Common myeloid progenitor, CD34-positive (primary cell): ENCODE measurements at places on chromosomes 3 and 15.
A peak's percentile ranks its signal among the peaks of the same experiment; 100 is the strongest.

GRCh38 chr3:106376016-106376570 is 507.3 kb upstream of the CBLB start:
- DNase-seq: no peak
- H3K27ac ChIP-seq: no peak overlapping the region
- H3K4me3 ChIP-seq: no peak overlapping the region
- H3K27me3 ChIP-seq: no peaks in the 10 kb centered on the region
- no peaks in the 10 kb centered on the region for H3K4me1 ChIP-seq

GRCh38 chr3:194723846-194724618 is 38.3 kb downstream of the FAM43A start:
- no peak overlapping the region for H3K4me3 ChIP-seq
- no peak for DNase-seq
- peaks cover 4% of the 10 kb centered on the region for H3K4me1 ChIP-seq
- no peaks in the 10 kb centered on the region for H3K36me3 ChIP-seq
- H3K27me3 ChIP-seq: no peaks in the 10 kb centered on the region

DNA sequence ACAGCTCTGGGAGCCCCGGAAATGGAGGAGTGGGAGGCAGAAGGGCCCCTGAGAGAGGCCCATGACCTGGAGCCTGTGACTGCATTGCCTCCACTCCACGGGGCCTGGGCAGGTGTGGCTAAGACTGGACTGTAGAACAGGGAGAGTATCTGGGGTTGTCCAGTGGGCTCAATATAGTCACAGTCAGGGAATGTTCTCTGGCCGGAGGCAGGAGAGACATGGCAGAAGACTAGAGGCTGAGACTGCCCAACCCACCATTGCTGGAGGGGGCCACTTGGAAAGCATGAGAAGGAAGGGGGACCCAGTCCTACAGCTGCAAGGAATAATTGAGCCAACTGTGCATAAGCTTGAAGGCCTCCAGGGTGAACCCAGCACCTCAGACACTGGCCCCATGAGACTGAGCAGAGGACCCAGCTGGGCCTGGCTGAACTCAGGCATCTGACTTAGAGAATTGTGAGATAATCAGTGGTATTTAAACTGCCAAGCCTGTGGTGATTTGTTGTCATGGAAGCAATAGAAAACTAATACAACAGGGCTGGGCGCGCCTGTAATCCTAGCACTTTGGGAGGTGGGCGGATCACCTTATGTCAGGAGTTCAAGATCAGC is 33.1 kb downstream of the NIPA2 start:
- H3K27me3 ChIP-seq: no peaks in the 10 kb centered on the region
- H3K4me1 ChIP-seq: no peaks in the 10 kb centered on the region
- peaks cover 94% of the 10 kb centered on the region for H3K36me3 ChIP-seq

DNA sequence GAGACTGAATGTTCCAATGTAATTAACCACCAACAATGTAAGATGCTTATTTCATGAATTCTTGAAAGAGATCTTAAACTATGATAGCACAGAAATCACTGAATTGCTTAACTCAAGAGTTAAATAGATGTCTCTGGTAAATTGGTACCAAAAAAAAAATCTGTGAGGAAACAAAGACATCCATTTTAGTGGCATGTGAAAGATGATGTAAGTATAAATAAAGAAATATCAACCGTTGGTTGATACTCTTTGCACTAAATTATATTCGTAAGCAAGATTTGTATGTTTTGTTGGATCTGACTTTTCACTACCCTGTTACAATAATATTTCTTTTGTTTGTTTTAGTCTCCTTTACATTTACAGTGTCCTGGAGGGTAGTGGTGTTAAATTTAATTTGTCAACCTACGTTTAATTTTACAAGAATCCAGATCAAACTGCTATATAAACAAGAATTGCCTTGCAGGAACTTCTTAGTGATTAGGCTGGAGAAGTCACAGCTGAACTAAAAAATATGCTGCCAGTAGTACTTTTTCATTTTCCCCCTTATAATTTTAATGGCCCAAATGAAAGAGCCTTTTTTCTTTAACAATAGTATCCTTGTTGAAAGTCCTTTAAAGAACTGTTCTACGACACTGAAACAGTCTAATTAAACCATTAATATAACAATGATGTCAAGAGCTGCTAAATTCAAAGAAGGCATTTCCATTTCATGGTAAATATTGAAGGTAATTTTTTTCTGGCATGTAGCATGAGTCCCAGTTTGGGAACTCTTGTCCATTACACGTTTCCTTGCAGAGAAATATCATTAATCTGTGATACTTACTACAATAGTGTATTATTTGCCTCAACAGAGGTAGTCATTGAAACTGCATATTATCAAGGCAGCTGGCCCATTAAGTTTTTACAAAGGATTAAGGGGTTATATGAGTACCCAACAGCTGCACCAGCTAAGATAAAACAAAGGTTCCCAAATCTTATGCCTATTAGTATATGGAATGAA is 109.6 kb upstream of the PHLDB2 start:
- H3K27ac ChIP-seq: no peak overlapping the region
- no peaks in the 10 kb centered on the region for H3K36me3 ChIP-seq
- H3K4me1 ChIP-seq: no peaks in the 10 kb centered on the region
- no peak for DNase-seq

DNA sequence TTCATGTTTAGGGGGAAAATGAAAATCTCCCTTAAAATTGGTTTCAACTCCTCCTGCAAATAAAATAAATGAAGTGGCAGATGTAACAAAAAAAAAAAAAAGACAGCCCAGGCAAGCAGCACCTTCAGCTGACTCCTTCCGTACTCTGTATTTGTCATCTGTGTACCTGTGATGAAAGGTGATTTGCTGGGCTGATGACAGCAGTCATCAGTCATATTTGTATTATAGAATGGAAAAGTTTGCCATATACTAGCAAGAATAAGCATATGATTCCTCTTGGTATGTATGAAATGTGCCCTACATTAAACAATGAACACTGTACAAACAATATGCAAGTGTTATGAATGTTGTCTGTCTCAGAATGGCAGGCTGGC is 44.1 kb upstream of the WWTR1 start:
- no peak for DNase-seq
- no peak overlapping the region for H3K4me3 ChIP-seq
- no peaks in the 10 kb centered on the region for H3K4me1 ChIP-seq
- H3K27ac ChIP-seq: no peak overlapping the region
- no peaks in the 10 kb centered on the region for H3K36me3 ChIP-seq

DNA sequence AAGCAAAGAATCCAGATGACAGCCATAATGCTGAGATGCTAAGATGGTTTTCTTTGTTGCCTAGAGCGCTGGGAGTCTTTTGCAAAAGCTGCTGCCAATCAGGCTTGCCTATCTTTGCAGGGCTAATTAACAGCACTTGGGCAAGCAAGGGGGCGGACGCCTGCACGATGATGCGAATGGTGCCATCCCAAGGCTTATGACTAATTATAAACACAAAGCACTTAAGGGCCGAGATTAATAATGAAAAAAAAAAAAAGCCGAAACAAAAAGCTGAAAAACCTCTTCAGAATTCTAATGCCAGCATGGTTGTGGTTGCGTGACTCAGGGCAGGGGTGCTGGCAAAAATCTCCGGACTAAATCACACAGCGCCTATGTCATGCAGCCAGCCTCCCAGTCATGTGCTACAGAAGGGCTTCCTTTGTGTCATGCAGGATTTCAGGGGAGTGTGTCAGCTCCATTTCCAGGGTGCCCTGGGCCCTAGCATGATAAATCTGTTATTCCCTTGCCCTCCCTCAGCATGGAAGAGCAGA is 185.0 kb upstream of the ANKRD28 start:
- no peak for DNase-seq
- H3K27me3 ChIP-seq: no peaks in the 10 kb centered on the region
- H3K36me3 ChIP-seq: no peaks in the 10 kb centered on the region
- H3K27ac ChIP-seq: no peak overlapping the region

DNA sequence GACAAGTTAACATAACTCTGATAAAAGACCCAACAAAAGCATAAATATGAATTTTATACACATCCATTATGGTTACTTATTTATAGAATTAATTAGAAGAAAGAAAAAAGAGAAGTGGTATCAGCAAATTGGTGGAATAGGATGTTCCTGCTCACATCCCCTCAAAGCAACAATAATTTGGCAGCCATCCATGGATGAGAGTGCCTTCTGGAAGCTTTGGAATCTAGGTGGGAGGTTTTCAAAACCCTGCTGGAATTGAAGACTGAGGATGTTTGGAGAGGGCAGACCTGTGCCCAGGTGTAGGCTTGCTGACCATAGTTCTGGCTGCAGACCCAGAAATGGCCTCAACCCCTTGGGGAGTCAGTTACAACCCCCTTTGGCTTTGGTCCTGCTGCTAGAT is 91.2 kb downstream of the EDEM1 start:
- H3K27me3 ChIP-seq: no peaks in the 10 kb centered on the region
- H3K4me3 ChIP-seq: no peak overlapping the region
- H3K27ac ChIP-seq: no peak overlapping the region
- H3K36me3 ChIP-seq: no peaks in the 10 kb centered on the region
- H3K4me1 ChIP-seq: no peaks in the 10 kb centered on the region
- no peak for DNase-seq

DNA sequence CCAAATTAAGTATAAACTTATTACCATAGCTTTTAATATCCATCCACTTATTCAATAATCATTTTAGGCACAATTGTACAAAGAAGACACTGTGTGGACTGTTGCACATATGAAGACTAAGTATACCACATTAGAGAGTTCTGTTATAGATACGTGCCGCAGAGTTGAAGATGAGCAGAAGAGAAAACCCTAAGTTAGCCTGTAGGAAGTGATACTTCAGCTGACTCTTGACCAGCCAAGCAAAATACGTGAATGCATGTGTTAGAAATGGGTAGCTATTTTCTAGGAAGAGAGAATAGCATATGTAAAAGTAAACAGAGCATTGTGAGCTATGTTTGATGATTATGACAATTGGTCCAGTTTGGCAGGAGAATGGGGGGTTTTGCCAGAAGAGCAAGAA is 272.0 kb upstream of the ATP11B start:
- DNase-seq: no peak
- no peaks in the 10 kb centered on the region for H3K4me1 ChIP-seq
- H3K4me3 ChIP-seq: no peak overlapping the region
- H3K27me3 ChIP-seq: peaks cover 2% of the 10 kb centered on the region
- no peaks in the 10 kb centered on the region for H3K36me3 ChIP-seq
- no peak overlapping the region for H3K27ac ChIP-seq

DNA sequence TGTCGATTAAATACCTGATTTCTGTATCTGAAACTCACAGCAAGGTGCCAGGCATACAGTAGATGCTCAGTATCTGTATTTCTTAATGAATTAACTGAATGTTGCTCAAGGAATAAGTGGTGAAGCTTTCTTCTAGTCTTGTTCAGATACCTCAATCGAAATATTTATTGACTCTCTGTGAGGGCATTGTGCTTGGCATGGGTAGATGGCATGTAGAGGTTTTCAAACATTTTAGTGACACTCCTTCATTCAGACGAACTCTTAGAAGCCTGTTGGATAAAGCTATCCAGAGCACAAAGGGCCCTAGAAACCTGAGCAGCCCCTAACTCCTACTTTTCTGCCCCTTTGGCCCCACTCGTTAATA is 369 bp upstream of the SNX1 start:
- H3K27ac ChIP-seq: no peak overlapping the region
- H3K4me1 ChIP-seq: peaks cover 64% of the 10 kb centered on the region
- no peaks in the 10 kb centered on the region for H3K36me3 ChIP-seq
- H3K27me3 ChIP-seq: no peaks in the 10 kb centered on the region
- no peak for DNase-seq
- H3K4me3 ChIP-seq: peak overlapping the region; percentile 94

- peak overlapping the region; percentile 76 for H3K4me3 ChIP-seq
- H3K27ac ChIP-seq: no peak overlapping the region
- peak; percentile 54 for DNase-seq
- H3K36me3 ChIP-seq: peaks cover 5% of the 10 kb centered on the region
These were observed 1.1 kb downstream of the ABHD14A start for GRCh38 chr3:51975852-51976549.

DNA sequence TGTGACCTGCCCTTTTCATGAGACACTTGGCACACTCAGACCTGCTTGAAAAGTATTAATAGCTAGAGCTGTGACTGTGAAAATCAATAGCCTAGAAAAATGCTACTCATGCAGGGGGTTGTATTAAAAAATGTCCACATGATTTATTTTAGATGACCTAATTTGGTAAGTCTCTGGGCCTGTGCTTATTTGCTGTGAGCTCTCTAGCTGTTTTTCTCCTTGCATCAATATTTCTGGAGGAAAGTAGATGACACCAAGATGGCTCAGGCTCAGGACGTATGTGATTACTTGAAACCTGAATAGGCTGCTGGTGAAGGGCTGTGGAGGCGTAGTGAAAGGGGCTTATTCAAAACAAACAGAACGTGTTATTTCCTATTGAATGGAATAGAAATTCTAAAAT is 29.5 kb downstream of the KCNAB1 start:
- H3K27me3 ChIP-seq: peaks cover 3% of the 10 kb centered on the region
- DNase-seq: no peak
- no peak overlapping the region for H3K4me3 ChIP-seq
- H3K27ac ChIP-seq: no peak overlapping the region
- H3K4me1 ChIP-seq: peaks cover 9% of the 10 kb centered on the region

GRCh38 chr3:25265284-25265683 is 162.8 kb upstream of the RARB start:
- no peaks in the 10 kb centered on the region for H3K36me3 ChIP-seq
- peaks cover 2% of the 10 kb centered on the region for H3K4me1 ChIP-seq
- no peak for DNase-seq
- no peak overlapping the region for H3K27ac ChIP-seq
- H3K27me3 ChIP-seq: no peaks in the 10 kb centered on the region
- no peak overlapping the region for H3K4me3 ChIP-seq

- H3K27me3 ChIP-seq: no peaks in the 10 kb centered on the region
- H3K36me3 ChIP-seq: no peaks in the 10 kb centered on the region
- no peak overlapping the region for H3K27ac ChIP-seq
- H3K4me1 ChIP-seq: no peaks in the 10 kb centered on the region
- H3K4me3 ChIP-seq: no peak overlapping the region
These were observed 38.7 kb downstream of the CCR4 start for GRCh38 chr3:32990116-32990515.
